ENCODE measurements at places on chromosomes 7 and 10.

GRCh38 chr10:102102421-102102820, 17.7 kb downstream of the LDB1 start:
- DNase-seq, result no peak

DNA sequence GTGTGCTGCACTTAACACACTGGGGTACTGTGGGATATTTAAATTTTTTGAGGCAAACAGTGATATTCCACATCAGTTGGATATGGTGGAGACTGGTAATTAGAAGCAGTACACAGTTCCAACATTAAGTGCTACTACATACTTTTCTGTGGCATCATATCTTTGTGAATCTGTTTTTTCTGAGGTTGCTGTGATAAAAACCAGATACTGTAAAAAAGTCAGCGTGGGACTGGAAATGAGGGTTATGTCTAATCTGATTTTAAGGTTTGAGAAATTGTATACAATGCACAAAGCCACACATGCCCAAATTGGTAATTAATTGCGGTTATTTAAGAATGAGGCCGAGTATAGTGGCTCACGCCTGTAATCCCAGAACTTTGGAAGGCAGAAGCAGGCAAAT, 41.2 kb downstream of the TBC1D12 start:
- no peak for DNase-seq

- DNase-seq, result no peak
Observed at GRCh38 chr7:50970092-50970491, 187.4 kb upstream of the GRB10 start.

DNA sequence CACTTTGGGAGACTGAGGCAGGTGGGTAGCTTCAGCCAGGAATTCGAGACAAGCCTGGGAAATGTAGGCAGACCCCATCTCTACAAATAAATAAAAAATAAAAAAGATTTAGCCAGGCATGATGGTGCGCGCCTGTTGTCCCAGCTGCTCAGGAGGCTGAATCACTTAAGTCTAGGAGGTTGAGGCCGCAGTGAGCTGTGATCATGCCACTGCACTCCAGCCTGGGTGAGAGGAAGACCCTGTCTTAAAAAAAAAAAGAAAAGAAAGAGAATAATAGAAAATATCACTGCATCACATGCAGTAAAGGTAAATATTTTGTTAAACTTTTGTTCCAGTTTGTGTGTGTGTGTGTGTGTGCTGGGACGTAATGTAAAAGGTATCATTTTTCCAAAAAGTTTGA, 3.0 kb downstream of the STRIP2 start:
- DNase-seq, result no peak

DNA sequence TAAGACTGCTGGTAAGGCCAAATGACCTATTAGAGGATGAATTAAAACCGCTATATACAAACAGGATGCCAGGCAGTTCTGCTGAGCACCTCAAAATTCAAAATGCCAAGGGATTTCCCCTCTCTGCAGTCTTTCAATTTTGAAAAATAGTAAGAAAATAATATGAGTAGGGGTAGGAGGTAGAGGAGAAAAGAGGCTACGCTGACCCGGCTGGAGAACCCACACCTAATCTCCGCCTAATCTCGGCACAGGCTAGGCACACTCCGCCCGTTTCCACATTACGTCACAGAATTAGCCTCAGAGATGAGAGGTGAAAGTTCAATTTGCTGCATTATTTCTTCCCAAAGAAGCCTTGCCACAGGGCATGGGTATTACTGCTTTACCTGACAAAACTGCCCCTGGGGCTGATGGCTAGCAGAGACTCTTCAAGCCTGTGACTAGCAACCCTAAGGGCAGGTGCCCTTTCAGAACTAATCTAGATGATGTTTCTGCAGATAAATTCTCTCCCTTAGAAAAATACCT, 21.3 kb upstream of the SPOCK2 start:
- DNase-seq, result no peak

- DNase-seq, result no peak
Observed at GRCh38 chr10:20893297-20893696, 3.8 kb downstream of the NEBL start.

DNA sequence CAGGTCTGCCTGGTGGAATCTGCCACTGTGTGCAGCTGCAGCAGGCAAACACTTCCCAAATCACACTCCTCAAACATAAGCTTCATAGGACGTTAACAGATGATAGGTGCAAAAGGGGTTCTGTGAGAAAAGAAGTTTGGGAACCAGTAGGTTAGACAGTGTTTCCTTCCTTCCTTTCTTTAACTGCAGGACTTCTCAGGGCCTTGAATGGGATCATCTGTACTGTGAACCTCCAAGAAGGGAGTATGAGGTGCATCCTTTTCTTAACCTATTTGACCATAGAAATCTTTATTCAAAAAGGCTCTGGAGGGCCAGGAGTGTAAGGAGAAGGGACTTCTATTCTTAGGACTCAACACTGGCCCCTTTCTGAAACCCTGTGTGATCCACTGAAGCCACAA, 33.0 kb downstream of the CAMK2B start:
- DNase-seq, result no peak

DNA sequence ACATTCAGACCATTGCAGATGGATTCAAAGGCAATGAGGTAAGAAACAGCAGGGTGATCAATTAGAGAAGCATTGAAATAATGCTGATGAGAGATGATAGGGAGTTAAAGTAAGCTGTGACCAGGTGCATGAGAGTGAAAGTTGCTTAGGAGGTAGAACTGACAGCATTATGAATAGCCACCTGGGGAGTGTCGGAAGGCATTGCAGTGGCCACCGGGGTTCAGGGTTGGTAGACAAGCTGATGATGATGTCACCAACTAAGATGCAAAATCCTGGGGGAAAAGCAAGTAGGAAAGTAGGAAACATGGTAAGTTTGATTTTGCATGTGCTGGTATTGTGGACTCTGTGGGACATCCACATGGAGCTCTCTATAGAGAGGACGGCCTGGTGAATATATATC, 211.9 kb upstream of the ETV1 start:
- DNase-seq, result no peak

Data from left hindlimb (tissue), 1 donor.